ENCODE measurements at places on chromosomes 4 and X.
A peak's percentile ranks its signal among the peaks of the same experiment; 100 is the strongest.

GRCh38 chr4:87079967-87080366 lies 140.5 kb downstream of the KLHL8 start:
- no peak for DNase-seq

- peak; percentile 40 for DNase-seq
Measured at GRCh38 chrX:46573892-46574773, 568 bp downstream of the CHST7 start.

GRCh38 chr4:143183513-143184216 lies 1.1 kb upstream of the USP38 start:
- DNase-seq = no peak

DNA sequence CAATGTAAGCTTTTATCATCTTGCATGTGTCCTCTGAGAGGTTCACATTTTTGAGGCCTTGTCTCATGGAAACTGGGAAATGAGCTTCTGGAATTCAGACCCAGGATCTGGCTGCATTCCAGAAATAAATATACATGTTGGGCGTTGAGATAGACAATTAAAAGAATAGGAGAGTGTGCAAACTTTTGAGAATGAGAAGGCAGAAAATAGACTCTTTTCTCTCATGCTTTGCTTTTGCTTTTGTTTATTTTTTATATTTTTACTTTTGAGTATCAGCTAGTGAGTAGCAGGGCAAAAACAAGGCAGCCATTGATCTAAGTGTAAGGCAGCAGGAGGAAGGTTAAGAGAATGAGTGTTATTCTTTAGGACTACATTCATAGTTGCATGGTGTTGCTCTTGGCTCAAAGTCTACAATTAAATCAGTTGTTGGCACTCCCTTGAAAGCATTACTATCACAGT lies 12.4 kb downstream of the SHROOM3 start:
- no peak for DNase-seq

GRCh38 chr4:16770710-16771285 lies 127.6 kb downstream of the LDB2 start:
- DNase-seq = no peak

- no peak for DNase-seq
Measured at GRCh38 chr4:26457412-26457811, 32.9 kb downstream of the CCKAR start.

GRCh38 chrX:133609166-133609565 lies 193.9 kb upstream of the GPC4 start:
- no peak for DNase-seq

- no peak for DNase-seq
Measured at GRCh38 chrX:68872171-68872570, 43.4 kb downstream of the EFNB1 start.

GRCh38 chrX:147838465-147839131 lies 73.1 kb upstream of the FMR1 start:
- no peak for DNase-seq

GRCh38 chr4:52853351-52853750 lies 8.8 kb upstream of the RASL11B start:
- DNase-seq = no peak

- DNase-seq = no peak
Measured at GRCh38 chr4:163815776-163816175, 321.3 kb downstream of the TMA16 start.

DNA sequence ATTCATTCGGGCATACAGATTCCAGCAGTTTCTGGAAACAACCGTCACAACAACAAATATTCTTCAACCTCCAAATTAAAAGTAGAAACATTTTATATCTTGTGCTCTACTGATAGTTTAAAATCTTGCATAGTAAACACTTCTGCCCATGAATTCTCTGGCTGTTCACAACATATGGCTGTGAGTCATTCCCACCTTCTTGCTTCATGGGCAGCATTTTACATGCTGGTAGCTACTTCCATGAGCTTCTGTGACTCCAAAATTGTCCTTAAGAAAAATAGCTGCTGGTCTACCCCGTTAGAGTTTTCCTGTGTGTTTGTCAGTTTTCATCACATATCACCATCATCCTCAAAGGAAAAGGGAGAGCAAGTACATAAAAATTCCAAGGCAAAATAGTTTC lies 22.7 kb downstream of the PNPLA4 start:
- no peak for DNase-seq

DNA sequence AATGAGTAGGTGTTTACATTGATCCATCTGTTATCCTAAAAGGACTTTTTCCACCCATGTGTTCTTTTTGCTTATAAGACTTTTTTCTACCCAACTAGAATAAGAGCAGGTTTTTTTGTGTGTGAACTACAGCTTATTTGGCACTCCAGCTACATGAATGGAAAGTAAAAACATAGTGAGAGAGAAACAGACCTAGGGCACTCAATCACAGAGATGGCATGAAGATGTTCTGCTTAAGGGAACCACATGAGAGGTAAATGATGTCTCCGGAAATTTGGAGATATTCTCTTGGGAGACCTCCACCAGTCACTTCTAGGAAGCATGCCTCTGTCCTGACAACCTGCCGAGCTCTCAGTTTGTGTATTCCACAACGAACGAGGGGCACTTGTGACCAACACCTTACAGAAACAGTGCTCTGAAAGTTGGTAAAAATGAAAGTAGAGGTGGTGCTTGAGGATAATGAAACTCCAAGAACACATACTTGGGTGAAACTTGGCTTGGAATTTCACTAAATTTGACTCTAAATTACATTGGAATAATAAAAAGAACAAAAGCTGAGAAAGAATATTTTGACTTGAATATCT lies 788.4 kb upstream of the GALNTL6 start:
- peak; percentile 1 for DNase-seq

GRCh38 chrX:30308263-30309138 lies 689 bp downstream of the NR0B1 start:
- DNase-seq = no peak

DNA sequence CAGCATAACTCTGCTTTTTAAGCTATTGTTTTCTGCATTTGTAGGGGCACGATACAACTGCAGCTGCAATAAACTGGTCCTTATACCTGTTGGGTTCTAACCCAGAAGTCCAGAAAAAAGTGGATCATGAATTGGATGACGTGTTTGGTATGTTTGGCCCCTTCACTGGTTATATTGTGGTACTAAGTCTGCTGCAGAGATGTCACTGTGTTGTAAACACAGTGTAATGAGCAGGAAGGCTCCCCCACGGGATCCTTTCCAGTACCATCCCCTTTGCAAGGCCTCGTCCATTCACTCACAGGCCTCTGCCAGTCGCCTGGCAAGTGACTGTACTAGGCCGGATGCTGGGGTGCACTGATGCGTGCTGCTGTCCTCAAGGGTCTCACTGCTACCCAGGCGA lies 13.8 kb downstream of the CYP4V2 start:
- DNase-seq = no peak

DNA sequence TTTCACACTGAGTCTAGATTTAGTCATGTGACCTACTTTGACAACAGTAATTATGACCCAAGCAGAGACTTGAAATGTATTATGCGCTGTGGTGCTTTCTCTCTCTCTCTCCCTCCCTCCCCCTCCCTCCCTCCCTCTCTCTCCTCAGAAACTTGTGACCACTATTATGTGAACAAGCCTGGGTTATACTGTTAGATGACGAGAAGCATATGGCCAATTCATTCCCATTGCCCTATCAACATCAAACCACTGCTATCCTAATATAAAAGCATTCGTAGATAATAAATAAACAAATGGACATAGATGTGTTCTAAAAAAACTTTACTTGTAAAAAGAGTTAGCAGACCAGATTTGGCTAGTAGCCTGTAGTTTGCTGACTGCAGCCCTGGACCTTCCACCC lies 18.2 kb downstream of the FTHL17 start:
- DNase-seq = no peak

GRCh38 chrX:52216541-52216940 lies 31.9 kb downstream of the MAGED4 start:
- DNase-seq = no peak

- DNase-seq = no peak
Measured at GRCh38 chrX:77510007-77510406, 62.8 kb downstream of the FGF16 start.

GRCh38 chr4:122824616-122825015 lies 2.0 kb upstream of the FGF2 start:
- DNase-seq = no peak

GRCh38 chrX:32530802-32531403 lies 680.4 kb downstream of the DMD start:
- peak; percentile 2 for DNase-seq

- no peak for DNase-seq
Measured at GRCh38 chr4:7279902-7280301, 87.6 kb downstream of the SORCS2 start.

GRCh38 chr4:150976478-150977118 lies 38.5 kb downstream of the LRBA start:
- no peak for DNase-seq

DNA sequence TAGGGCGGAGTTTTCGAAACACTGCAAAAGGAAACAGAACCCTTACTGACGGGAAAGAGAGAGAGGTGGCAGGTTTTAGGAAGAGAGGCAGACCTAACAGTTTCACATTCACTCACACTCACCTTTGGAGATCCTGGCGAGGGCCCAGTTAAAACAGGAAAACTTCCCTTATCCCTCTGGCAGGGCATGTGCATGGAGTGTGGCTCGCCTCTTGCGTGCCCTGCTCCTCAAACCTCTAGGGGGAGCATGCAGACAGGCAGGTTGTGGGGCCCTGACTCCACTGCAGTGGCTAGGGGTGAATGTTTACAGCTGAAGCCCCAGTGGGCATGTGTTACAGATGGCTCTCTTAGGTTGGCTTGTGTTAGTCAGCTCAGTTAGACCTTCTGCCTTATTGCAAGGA lies 451.5 kb downstream of the UBE2NL start:
- no peak for DNase-seq

GRCh38 chrX:125003746-125004446 lies 315.8 kb upstream of the TEX13C start:
- DNase-seq = no peak

DNA sequence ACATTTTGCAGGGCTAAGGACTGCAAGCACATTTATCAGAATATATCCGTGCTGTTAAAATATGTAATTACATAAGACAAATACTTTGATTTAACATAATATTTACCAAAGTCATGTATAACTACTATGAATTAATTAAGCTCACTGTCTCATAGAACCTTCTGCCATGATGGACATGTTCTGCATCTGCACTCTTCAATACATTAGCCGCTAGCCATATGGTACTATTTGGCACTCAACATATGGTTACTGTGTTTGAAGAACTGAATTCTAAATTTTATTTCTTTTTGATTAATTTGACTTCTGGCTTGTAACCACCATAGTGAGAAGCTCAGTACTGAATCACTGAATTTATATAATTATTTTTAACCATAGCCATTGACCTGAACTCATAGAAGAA lies 427.0 kb upstream of the TRAM1L1 start:
- DNase-seq = no peak

DNA sequence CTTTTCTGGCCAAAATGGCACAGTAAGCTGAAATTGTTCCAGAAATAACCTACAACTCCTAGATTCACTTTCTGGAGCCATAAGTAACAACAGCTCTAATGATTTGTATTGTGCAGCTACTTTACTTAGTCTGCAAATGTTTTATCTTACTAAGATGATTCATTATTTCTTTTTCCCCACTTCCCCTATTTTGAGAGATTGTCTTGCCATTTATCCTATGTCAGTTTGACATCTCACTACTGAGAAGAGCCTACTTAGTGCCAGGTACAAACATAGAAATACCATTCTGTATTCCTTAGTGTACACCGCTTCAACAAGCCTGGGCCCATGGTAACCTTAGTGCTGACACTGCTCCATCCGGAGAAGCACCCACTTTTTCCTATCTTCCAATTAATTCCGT lies 13.8 kb upstream of the STK26 start:
- DNase-seq = no peak
